T-helper 1 cell (primary cell): ENCODE measurements at places on chromosomes 3 and 15.

DNA sequence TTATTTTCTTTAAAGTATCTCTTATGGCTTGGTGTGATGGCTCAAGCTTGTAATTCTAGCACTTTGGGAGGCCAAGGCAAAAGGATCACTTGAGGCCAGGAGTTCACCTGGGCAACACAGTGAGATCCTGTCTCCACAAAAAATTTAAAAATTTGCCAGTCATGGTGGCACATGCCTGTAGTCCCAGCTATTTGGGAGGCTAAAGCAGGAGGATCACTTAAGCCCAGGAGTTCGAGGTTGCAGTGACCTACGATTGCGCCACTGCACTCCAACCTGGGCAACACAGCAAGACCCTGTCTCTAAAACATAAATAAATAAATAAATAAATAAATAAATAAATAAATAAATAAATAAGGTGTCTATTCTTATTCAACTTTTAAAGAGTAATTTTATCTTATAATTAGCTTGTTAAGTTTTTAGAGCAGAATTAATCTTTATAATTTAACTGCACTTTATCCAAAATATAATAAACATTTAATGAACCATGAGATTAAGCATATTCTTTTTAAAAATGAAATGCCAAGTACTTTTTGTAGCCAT is 48.0 kb downstream of the KPNA1 start:
- DNase-seq = no peak

DNA sequence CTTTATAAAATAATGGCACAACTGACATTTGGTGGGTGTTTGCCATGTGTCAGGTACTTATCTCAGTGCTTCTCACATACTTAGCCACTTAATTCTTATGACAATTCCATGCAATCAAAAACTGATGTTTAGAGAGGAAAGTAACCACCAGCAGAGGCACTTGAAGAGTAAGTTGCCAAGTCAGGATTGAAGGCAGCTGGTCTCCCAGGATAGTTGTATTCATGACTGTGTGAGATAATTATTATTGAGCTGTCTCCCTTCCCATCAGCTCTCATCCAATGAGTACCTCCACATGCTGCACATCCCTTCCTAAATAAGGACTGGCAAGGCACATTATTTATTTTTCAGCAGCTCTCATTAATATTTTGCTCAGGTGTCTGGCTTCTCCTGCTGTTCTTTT is 4.8 kb downstream of the VEPH1 start:
- DNase-seq = no peak

GRCh38 chr3:134276086-134276485 is 25.4 kb upstream of the RYK start:
- no peak for DNase-seq

- peak; percentile 25 for DNase-seq
Measured at GRCh38 chr15:90530250-90531051, 728 bp downstream of the CRTC3 start.

DNA sequence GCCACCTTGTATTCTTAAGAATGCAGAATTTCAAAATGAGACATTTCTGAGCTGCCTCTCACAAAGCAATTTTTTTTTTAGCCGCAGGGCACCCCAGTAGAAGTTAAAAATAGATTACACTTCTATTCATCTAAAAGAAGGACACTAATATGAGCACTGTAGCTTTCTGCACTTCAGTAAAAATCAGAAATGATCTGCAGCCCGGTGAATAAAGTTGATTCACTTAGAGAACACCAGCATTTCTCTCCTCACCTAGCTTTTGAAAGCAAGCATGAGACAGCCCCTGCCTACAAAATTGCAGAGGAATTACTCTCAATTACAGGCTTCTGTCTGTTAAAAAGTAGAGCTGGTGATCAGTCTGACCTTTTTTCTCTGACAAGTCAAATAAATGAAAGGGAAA is 1062.4 kb downstream of the FHIT start:
- DNase-seq = no peak

- DNase-seq = no peak
Measured at GRCh38 chr3:28124882-28125281, 116.5 kb upstream of the CMC1 start.

- DNase-seq = no peak
Measured at GRCh38 chr3:140135461-140135860, 200.5 kb downstream of the CLSTN2 start.

DNA sequence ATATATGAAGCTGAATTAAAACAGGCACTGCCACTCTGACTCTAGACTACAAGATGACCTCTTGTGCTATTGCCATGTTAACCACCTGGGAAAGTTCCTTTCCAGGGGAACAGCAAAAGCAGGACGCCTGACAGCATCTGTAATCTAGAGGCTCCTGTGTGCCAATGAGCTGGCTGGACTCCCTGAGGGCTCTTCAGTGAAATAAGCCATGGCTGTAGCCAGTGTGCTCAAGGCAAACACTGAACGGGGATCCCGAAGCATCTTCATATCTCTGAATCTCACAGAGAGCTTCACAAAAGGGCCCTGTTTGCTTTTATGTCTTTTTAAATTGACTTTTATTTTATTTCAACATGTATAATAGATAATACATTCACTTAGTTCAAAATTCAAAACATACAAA is 57.2 kb downstream of the BFSP2 start:
- no peak for DNase-seq

DNA sequence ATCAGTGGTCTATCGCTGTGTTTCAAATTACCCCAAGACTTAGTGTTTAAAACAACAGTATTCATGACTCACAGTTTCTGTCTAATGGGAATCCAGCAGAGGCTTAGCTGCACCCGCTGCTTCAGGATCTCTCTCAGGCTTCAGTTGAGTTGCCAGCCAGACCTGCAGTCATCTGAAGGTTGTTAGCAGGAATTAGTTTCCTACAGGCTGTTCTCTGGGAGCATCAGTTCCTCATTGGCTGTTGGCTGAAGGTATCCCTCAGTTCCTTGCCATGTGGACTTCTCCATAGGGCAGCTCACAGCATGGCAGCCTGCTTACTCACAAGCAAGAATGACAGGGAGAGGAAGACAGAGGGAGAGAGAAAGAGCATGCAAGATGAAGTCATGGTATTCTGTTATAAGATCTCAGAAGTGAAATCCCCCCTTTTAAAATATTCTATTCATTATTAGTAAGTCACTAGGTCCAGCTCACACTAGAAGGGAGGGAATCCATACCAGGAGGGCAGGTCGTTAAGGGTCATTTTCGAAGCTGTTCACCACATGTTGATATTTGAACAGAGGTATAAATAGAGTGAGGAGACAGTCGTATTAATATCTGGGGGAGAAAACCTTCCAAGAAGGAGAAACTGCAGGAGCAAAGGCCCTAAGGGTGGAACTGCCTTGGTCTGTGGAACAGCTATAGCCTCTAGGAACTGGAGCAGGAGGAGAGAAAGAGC is 473.9 kb upstream of the PPP2R3A start:
- DNase-seq = no peak

- DNase-seq = no peak
Measured at GRCh38 chr3:143955113-143955512, 16.5 kb upstream of the DIPK2A start.

DNA sequence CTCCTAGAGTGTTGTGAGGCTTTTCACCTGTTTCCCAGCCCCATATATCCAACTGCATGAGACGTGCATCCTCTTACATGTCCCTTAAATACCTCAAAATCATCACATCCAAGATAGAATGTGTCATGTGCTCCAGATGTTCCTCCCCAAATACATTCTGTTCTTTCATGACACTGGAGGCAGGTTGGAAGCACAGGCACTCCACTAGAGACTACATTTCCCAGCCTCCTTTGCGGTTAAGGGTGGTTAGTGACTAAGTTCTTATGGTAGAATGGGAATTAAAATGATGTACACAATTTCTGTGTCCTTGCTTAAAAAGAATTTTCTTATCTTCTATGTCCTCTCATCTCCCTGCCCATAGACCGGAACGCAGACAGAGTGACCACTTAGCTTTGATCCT is 34.3 kb downstream of the TMEM40 start:
- no peak for DNase-seq

GRCh38 chr15:36832774-36833463 is 253.5 kb downstream of the CDIN1 start:
- DNase-seq = no peak

DNA sequence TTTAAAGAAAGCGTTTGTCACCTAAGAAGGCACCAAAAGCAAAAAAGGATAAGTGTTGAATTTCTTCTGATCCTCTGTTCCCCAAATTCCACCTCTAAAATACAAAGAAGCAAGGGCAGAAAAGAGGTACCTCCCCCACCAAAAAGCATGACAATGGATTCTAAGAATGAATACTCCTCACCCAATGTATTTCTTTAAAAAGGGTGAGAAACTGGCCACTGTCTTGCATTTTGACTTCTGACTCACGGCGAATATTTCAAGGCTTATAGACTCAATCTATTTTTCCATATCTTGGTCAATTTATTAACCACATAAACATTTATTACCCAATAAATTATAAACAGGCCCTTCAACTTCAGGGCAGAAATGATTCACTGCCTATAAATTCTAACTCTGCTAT is 131.1 kb downstream of the NR1I2 start:
- no peak for DNase-seq

GRCh38 chr3:56115698-56116097 is 352.6 kb downstream of the ERC2 start:
- DNase-seq = no peak

GRCh38 chr3:112013784-112014143 is 15.0 kb downstream of the TAGLN3 start:
- no peak for DNase-seq

- DNase-seq = no peak
Measured at GRCh38 chr3:14347110-14347509, 55.3 kb upstream of the SLC6A6 start.

DNA sequence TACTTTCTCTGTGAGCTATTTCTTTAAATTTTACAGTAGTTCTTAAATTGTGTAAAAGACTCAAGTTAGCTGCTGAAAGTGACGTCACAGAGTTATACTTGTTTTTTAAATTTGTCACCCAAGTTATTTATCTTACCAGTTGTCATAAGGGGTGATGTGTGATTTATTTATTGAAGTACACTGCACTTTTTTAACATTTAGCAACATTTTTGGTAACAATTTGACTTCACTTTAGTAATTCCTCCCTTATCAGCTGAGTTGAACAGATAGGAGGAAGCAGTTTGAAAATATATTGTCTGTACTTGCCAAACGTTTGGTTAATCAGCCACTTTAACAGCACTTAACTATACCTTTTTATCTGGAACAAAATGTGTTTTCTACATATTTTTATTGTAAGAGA is 3.8 kb downstream of the STT3B start:
- no peak for DNase-seq

DNA sequence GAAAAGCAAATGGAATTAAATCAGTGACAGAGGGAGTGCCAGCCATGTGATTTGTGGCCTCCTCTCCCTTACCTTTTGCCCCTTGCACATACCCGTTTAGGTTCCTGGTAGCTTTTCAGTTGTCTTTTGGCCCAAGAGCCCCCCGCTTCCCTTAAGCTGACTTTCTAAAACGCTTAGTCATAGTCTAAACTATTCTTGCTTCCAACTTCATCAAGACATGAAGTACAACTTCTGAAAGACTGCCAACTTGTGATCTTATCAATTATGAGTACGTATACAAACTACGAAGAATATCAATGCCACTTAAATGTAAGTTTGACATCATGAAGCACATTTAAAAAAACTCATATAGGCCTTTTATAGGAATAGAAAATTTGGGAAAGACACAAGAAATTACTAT is 61.9 kb downstream of the EIF3J start:
- no peak for DNase-seq

DNA sequence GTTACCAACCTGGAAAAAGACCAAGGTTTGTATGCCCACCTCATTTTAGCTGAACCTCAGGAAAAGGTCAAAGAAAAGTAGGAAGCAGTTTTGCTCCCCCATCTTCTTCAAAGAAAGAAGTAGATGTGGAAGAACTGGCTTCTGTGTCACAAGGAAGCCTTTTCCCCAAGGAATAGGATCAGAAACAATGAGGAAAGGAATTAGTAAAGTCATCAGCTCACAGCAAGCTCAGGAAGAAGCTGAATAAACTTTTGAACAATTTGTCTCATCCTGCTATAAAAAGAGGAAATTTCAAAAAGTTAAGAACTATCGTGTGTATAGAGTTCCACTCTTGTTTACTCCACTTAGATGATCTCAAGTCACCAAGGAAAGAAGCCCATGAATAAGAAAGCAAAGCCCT is 174.2 kb downstream of the PDE8A start:
- no peak for DNase-seq

DNA sequence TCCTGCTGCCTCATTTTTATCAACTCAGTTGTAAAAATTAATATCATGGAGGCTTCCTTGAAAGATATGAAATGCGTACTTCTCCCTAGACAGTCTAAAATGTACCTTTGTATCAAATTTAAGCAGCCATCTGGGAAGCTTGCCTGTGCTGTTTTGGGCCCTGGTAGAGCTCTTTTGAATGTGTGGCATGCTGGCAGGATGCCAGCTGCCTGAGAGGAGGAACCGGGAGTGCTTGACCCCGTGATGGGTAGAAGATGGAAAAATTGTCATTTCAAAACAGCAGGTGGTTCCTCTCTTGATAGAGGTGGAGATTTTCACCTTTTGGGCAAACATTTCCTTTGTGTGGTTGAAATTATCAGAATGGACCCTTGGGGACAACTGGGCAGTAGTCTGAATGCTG is 245.3 kb downstream of the RPLP1 start:
- no peak for DNase-seq

- no peak for DNase-seq
Measured at GRCh38 chr3:194293546-194294198, 57.5 kb downstream of the CPN2 start.

DNA sequence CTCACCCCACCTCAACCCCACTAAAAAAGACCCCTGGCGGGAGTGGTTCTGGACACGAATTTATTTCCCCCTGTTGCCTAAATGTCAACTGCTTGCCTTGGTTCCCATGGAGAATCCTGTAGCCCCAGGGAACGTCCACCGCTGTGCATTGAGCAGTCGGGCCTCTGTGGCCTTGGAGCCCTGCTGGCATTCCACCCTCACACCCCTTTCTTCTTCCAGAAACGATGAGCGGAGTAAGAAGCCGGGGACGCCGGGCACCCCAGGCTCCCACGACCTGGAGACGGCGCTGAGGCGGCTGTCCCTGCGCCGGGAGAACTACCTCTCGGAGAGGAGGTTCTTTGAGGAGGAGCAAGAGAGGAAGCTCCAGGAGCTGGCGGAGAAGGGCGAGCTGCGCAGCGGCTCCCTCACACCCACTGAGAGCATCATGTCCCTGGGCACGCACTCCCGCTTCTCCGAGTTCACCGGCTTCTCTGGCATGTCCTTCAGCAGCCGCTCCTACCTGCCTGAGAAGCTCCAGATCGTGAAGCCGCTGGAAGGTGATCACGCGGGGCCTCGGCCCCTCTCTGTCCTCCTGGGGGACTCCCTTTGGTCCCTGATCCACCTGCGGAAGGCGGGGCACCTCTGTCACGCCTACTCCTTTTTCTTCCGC is 63.6 kb downstream of the CCK start:
- DNase-seq = no peak

- no peak for DNase-seq
Measured at GRCh38 chr3:141489203-141489602, 2.4 kb downstream of the RASA2 start.

GRCh38 chr15:33612721-33613304 is 302.0 kb downstream of the RYR3 start:
- DNase-seq = no peak
